ENCODE measurements at places on chromosomes 3 and 15. TPM values are rescaled to one million over a fixed set of nuclear protein-coding genes. Genes with fewer than 3 reads are reported as not detected.

Gene AMOTL2
- total RNA-seq: 100 TPM

Gene POPDC2
- total RNA-seq: 6.3 TPM

Gene SACM1L
- total RNA-seq: 50.2 TPM

Gene MBNL1
- 299 TPM for total RNA-seq

Gene MCF2L2
- total RNA-seq: 0.66 TPM

Gene PLCH1
- total RNA-seq: 0.11 TPM

Gene CIAO2A
- total RNA-seq: 79.6 TPM

All from uterine smooth muscle cell (primary cell).